ENCODE measurements at places on chromosomes 1 and 21. TPM values are rescaled to one million over a fixed set of nuclear protein-coding genes. Genes with fewer than 3 reads are reported as not detected.

- DNase-seq = no peak
Measured at GRCh38 chr1:103084181-103084580, 24.1 kb downstream of the COL11A1 start.

Gene CTSK
- total RNA-seq = 6.1 TPM

- no peak for DNase-seq
Measured at GRCh38 chr1:240424740-240425464, 187.1 kb downstream of the GREM2 start.

DNA sequence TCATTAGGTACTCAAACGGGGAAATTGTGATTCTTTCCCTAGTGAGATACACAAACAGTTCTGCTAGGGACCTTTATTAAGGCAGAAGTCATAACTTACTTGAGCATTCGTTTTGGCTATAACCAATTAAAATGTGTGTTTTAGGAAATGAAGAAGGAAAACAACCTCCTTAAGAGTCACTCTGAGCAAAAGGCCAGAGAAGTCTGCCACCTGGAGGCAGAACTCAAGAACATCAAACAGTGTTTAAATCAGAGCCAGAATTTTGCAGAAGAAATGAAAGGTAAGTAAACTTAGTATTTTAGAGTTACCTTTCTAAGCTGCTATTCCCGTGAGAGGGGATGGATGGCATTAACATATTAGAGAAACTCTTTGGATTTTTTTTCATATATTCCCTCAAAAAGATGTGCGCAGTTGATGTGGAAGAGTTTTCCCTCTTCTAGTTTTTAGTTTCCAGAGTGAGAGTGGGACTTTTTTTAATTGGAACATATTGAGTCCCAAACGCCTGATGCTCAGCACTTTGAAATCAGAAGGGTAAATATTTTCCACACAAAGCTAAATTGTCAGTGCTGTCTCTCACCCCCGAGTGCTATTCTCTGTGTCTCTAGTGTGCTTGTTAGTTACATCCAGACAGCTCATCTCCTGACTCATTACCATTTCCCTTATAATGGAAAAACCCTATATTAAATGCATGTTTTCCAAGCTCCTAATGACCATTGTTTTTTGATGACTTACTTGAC lies 34.9 kb downstream of the CENPF start:
- DNase-seq = peak; percentile 55

DNA sequence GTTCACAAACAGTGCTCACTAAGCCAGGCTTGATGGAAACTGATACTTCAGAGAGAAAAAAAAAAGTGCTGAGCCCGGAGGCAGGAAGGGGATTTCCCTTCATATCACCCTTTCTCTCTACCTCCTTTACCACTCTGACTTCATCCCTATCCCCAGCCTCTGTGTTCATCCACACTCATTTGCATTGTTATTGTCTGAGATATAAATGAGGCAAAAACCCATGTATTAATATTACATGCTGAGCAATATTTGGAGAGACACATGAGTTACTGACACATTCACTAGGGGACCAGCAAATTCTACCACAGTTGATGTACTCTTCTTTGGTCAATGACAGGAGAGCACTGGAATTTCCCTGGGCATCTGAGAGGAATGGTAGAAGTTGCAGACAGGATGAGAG lies 175.8 kb downstream of the TNFSF18 start:
- DNase-seq = no peak

Gene RNF186
- total RNA-seq = not detected

GRCh38 chr1:80369780-80370179 lies 1363.2 kb upstream of the ADGRL4 start:
- DNase-seq = no peak

Gene ATP1A4
- 0.66 TPM for total RNA-seq
